ENCODE measurements at places on chromosomes 2 and 18.

DNA sequence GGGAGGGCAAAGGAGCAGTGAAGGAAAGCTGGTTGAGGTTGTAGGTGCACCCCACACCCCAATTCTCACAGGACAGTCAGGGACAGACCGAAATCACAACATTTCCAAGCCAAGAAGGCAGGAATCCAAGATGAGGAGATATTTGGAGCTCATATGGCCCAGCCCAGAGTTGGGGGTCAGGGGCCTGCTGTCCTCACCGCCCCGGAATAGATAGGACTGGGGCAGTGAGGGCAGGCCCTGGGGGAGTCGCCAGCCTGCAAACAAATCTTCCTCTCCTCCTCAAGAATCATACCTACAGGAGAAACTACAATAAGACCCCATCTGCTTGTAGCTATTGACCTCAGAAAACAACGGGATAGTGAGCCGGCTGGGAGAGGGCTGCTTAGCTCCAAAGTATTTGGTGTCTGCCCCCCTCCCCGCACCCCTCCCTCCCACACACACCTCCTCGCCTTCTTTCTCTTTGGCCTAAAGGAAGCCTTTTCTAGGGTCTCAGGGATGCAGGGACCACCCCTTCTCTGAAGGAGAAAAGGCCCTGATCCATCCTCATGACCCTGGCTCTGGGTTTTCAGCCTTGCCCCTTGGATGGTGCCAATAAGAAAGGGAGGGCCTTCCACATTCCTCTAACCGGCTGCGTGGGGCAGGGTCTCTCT, 3.8 kb downstream of the EN1 start:
- peaks cover 13% of the 10 kb centered on the region for H3K27me3 ChIP-seq
- H3K27ac ChIP-seq = no peak overlapping the region
- H3K4me1 ChIP-seq = peaks cover 18% of the 10 kb centered on the region

- no peak overlapping the region for H3K27ac ChIP-seq
- no peaks in the 10 kb centered on the region for H3K27me3 ChIP-seq
- DNase-seq = no peak
- H3K4me1 ChIP-seq = peaks cover 4% of the 10 kb centered on the region
- no peaks in the 10 kb centered on the region for H3K36me3 ChIP-seq
- H3K4me3 ChIP-seq = no peak overlapping the region
Measured at GRCh38 chr2:227464361-227464760, 7.6 kb upstream of the AGFG1 start.

GRCh38 chr2:158042666-158043065, 59.0 kb upstream of the UPP2 start:
- no peak for DNase-seq
- H3K27ac ChIP-seq = peak overlapping the region; percentile 35
- H3K4me1 ChIP-seq = peaks cover 6% of the 10 kb centered on the region
- no peaks in the 10 kb centered on the region for H3K36me3 ChIP-seq

- H3K4me1 ChIP-seq = no peaks in the 10 kb centered on the region
- no peak for DNase-seq
- H3K27me3 ChIP-seq = no peaks in the 10 kb centered on the region
- H3K4me3 ChIP-seq = no peak overlapping the region
Measured at GRCh38 chr2:155547571-155547970, 785.0 kb downstream of the NR4A2 start.

DNA sequence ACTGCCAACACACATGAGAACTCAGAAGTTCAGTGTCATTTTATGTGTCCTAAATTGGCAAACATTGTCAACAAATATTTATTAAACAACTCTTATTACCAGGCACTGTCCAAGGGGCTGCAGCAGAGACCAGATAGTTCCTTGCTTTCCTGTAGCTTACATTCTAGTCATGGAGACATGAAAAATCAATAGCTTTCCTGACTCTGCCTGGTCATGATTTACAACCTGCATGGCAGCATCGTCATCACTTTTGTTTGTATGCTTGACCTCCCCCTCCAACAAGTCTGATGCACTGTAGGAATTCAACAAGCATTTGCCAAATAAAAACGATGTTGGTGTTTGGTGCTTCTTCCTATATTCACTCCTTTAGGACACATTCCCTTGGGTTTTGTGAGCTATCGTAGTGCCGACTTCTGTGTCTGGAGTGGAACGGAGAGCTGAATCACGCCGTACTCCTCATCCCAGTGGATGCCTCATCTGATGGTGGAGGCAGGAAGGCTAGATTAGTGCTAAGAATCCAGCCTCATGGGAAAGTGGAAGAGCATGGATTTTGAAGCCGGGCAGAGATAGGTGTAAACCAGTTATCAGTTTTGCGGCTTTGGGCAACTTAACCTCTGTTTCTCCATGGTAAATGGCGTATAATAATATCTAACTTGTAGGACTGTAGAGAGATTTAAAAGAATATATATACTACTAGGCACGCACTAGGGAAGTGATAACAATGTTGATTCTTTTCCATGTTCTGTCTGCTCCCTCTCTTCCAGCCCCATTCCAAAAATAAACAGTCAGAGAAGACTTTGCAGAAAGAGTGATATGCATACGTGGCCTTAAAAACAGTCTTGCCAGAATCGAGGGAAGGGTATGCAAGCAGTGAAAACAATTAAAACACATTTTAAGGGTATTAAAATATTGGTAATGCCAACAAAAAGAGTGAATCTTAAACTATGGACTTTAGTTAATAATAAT, 120.5 kb upstream of the ZFP36L2 start:
- H3K27me3 ChIP-seq = no peaks in the 10 kb centered on the region
- H3K27ac ChIP-seq = peak overlapping the region; percentile 19
- no peak for DNase-seq
- H3K36me3 ChIP-seq = no peaks in the 10 kb centered on the region

- no peaks in the 10 kb centered on the region for H3K4me1 ChIP-seq
- H3K4me3 ChIP-seq = no peak overlapping the region
- no peak for DNase-seq
- no peak overlapping the region for H3K27ac ChIP-seq
Measured at GRCh38 chr2:100802066-100802465, 17.9 kb upstream of the NPAS2 start.

DNA sequence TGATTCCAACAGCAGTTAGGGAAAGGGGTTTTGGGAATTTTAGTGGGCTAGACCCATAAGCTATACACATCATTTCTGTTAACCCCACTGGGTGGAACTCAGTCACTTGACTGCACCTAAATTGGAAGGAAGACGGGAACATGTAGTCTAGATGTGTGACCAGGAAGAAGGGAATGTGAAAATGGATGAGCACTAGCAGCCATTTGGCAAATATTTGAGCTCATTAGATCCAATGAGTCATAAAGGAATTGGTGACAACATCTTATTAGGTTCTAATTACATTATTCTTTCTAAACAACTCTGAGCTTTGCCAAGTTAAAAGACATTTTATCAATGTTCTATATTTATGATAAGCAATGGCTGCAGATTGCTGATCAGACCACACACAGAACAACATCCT, 400.6 kb downstream of the IRS1 start:
- H3K4me1 ChIP-seq = no peaks in the 10 kb centered on the region
- no peak overlapping the region for H3K4me3 ChIP-seq
- no peak overlapping the region for H3K27ac ChIP-seq
- no peaks in the 10 kb centered on the region for H3K36me3 ChIP-seq

DNA sequence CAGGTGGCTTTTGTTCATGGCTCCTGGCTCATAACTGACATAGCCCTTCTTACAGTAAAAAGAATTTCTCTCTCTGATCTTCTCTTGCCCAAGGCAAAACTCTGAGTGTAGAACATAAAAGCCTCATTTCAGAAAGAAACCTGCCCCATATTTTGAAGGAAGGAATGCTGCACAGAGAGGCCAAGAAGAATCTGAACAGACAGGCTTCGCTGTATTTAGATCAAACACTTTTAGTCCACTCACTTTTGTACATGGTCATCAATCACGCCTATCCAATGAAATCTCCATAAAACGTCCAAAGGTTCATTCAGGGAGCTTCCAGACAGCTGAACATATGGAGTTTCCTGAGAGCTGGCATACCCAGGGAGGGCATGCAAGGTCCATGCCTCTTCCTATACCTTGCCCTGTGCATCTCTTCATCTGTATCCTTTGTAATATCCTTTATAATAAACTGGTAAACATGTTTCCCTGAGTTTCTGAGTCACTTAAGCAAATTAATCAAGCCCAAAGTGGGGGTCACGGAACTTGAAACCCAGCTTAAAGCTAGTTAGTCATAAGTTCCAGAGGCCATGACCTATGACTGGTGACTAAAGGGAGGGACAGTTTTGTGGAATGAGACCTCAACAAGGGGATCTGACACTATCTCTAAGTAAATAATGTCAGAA, 62.5 kb upstream of the TMEM247 start:
- no peaks in the 10 kb centered on the region for H3K36me3 ChIP-seq
- no peak overlapping the region for H3K27ac ChIP-seq
- H3K4me3 ChIP-seq = no peak overlapping the region
- DNase-seq = no peak
- H3K4me1 ChIP-seq = no peaks in the 10 kb centered on the region

- no peak for DNase-seq
- no peaks in the 10 kb centered on the region for H3K36me3 ChIP-seq
- H3K4me3 ChIP-seq = no peak overlapping the region
- no peaks in the 10 kb centered on the region for H3K27me3 ChIP-seq
- H3K27ac ChIP-seq = no peak overlapping the region
Measured at GRCh38 chr2:242030226-242030575, 160.7 kb downstream of the RTP5 start.

DNA sequence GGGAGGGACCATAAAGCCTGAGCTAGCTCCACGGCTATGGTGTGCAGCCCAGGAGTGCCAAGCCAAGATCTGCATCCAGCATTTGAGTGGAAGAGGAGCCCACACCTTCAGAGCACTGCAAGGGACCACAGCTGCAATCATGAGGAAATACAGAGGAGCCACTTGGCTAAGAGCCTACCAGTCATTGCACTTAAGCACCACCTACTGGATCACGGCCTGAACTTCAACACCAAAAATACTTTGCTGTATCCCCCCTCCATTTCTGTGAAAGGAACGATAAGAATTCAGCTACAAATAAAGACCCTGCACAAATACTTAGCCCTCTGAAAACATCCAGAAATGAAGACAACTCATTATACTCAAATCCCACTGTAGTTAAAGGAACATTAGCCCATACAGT, 545.3 kb downstream of the TSN start:
- no peaks in the 10 kb centered on the region for H3K27me3 ChIP-seq
- no peak for DNase-seq
- no peak overlapping the region for H3K4me3 ChIP-seq
- no peak overlapping the region for H3K27ac ChIP-seq
- no peaks in the 10 kb centered on the region for H3K36me3 ChIP-seq

GRCh38 chr2:199490049-199490448, 32.3 kb upstream of the SATB2 start:
- H3K36me3 ChIP-seq = no peaks in the 10 kb centered on the region
- no peaks in the 10 kb centered on the region for H3K27me3 ChIP-seq
- no peak for DNase-seq

DNA sequence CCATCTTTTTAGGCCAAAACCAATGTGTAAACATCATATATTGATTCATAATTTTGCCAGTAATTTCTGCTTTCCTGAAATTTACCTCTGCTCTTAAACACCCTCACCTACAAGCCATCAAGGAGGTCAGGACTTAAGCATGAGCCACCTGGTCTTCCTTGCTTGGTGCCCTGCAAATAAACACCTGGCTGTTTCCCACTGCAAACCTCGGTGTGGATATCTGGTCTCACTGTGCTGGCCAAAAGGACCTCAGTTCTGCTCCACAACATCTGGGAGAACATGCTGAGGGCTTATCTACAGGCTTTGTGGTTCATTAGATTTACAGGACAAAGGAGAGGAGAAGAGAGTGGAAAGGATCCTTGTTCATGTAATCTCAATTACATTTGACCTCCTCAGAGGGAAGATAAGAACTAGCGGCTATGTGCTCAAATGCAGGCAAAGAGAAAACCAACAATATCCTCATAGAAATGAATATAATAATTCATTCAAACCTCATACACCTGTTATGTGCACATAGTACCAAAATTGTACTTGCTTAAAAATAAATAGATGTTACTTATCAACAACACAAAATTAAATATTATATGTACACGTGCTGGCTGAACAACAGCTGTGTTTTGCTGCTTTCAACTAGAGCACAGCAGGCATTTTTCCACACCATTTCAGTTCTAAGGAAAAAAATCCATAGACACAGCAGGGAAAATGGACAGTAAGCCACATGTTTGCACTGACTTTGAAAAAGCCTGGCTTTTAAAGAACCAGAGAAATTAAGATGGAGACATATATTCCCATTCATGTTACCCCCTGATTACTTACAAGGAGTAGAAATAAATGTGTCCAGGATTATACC, 465.1 kb downstream of the LPIN1 start:
- no peak for DNase-seq
- no peaks in the 10 kb centered on the region for H3K27me3 ChIP-seq
- H3K27ac ChIP-seq = no peak overlapping the region
